Adrenal gland (tissue), 19 donors: ENCODE measurements at places on chromosomes 5 and 9.

DNA sequence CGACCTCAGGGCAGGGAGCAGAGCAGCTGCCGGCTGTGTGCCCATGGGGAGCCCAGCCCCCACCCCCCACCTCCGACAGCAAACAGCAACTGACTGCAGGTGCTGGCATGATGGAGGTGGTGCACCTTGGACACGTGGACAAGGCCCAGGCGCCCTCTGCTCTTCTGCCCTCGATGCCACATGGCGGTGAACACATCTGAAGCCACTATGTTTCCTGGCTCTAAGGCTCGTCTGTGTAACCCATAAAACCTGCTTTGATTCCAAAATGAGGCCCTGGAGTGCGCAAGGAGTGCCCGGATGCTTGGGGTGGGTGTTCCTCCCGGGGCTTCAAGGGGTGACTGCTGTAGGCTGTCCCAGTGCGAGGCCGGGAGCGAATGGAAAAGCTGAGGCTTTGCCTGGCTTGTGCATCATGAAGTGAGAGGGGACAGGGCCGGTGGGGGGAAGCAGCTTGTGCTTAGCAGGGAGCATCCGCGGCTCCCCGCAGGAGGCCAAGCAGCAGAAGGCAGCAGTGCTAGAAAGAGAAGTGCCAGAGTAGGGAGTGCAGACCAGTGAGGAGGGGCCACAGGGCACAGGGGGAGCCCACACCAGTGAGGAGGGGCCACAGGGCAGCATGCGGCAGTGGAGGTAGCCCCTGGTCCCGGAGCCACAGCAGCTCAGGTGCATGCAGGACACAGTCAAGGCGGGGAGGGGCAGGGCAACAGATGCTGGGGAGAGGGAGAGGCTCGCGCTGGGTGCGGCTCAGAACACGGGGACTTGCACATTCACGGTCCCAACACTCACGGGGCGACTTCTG is 30.0 kb downstream of the NKD2 start:
- no peak for DNase-seq

DNA sequence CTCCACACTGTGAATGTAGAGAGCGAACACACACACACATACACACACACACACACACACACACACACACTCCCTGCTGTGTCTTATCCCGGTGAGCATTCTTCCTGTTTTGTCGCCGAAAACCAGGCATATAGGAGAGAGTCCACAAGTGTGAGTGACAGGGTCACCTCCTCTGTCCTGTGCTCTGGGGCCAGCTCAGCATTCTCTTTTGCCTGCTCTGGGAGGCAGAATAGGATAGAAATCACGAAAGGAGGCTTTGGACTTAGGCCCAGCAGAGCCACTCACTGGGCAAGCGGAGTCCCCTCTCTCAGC is 3.0 kb downstream of the LAMC3 start:
- peak; percentile 32 for DNase-seq

DNA sequence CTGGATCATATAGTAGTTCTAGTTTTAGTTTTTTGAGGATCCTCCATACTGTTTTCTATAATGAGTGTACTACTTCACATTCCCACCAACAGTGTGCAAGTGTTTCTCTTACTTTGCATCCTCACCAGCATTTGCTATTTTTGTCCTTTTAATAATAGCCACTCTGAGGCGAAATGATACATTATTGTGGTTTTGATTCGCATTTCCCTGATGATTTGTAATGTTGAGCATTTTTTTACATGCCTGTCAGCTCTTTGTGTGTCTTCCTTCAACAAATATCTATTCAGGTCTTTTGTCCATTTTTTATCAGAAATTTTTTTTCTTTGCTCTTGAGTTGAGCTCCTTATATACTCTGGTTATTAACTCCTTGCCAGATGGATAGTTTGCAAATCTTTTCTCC is 114.0 kb downstream of the ADAMTSL1 start:
- DNase-seq, result no peak

- DNase-seq, result peak; percentile 83
Measured at GRCh38 chr9:111483858-111484571, at the start of gene ECPAS. Gene ECPAS (minus strand): TSS chr9:111484383. CDS start chr9:111472918, 11,465 bp downstream.

GRCh38 chr9:38345851-38346755 is 46.4 kb upstream of the ALDH1B1 start:
- DNase-seq, result no peak

- DNase-seq, result no peak
Measured at GRCh38 chr5:54644226-54644625, 126.7 kb downstream of the SNX18 start.

- DNase-seq, result no peak
Measured at GRCh38 chr9:17875886-17876285, 297.0 kb downstream of the SH3GL2 start.

GRCh38 chr9:109454601-109455155 is 43.4 kb downstream of the PTPN3 start:
- DNase-seq, result no peak

DNA sequence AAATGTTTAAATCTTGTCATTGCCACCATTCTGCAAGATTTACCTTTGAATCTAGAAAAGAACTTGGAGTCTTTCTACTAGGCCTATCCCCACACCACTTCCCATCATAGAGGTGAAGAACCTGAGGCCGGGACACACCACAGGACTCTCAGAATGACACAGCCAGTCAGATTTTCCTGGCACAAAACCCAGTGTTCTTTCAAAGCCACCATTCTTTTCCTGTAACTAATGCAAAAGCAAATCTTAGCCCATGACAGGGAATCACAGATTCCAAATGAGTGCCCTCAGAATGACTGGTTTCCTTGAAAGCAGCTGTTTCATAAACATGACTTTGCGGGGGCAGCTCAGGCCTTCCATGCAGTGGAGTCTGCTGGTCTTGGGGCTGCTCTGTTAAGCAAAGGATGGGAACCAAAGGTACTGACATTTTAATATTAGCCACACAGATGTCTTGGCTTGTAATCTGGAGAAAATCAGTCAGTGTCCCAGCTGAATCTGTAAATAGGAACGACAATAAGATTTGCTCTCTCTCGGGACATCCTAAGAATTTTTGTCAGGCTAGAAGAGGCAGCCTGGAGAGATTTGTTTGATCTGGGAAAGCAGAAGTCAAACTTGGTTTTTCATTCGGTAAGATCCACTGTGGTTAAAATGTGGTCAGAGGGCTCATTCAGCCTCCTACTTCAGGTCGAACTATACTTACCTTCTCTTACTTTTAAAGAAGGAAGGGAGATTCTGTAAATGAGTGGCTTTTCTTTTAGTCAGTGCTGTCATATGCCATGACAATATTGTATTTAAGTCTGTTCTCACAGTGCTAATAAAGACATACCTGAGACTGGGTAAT is 115.1 kb downstream of the PALM2AKAP2 start:
- no peak for DNase-seq

DNA sequence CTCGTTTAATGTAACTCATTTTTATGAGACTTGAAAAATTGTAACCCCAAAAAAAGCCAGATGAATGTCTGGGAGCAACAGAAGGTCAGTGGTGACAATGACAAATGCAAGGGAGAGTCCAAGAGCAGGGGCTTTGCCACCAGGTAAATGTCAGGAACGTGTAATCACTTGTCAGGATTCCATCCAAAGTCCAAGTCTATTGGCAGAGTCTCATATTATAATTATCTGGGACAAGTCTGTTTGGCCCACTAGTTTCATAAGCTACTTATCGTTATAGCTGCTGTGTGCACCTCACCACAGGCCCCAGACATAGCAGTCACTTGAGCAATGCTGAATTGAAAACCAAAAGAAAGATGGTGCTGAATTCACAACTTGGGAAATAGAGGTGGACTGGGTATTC is 180.8 kb downstream of the DNAH5 start:
- no peak for DNase-seq

- no peak for DNase-seq
Measured at GRCh38 chr5:40481241-40481640, 198.5 kb upstream of the PTGER4 start.

DNA sequence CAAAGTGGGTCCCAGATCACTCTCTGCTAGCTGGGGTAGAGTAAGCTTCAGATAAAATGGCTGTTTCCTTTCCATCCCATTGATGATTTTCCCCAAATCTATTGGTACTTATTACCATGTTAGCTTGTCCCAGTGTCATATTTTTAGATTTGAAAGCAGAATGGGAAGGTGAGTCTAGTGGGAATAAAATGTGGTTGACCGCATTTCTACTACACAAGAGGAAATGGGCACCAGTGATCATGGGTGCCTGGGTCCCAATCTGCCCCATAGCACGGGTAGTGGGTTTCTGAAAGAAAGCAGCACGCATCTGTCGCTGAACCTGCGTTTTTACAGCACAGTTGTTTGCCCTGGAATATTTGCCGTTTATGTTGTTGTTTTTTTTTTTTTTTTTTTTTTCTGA is 20.1 kb downstream of the DAPK1 start:
- no peak for DNase-seq

DNA sequence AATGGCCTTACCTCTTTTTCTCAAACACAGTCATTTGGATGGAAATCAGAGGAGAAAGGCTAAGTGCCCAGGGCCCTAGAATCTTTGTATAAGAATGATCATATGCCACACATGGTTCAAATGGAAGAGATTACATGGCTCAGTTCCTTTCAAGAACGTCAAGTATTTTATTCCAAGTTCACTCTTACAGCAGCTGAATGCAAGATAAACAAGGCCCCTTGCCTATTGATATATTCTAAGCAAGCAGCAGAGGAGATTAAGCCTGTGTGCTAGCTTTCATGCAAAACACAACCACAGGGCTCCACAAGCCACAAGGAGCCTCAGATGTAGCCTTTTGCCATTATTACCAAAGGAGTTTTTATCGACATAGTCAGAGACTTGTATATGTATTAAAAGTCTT is 55.3 kb upstream of the SLCO6A1 start:
- no peak for DNase-seq

DNA sequence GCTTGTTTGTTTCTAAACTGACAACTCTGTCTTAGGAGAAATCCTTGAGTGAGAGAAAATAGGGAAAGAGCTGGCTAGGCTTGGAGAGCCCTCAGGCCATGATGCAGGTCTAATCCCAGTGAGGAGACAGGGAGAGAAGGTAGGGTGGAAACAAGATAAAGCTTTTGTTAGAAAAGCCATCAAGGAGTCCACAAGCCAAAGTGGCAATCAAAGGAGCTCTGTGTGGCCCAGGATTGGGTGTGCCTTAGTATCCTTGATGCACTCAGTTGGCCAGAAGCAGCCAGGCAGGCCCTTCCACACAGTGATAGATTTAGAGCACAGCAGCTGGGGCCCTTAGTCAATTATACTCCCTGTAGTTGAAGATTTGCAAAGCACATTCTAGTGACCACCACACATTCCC is 73.9 kb downstream of the ALDH7A1 start:
- no peak for DNase-seq

- no peak for DNase-seq
Measured at GRCh38 chr9:76562511-76562911, 103.5 kb downstream of the GCNT1 start.

DNA sequence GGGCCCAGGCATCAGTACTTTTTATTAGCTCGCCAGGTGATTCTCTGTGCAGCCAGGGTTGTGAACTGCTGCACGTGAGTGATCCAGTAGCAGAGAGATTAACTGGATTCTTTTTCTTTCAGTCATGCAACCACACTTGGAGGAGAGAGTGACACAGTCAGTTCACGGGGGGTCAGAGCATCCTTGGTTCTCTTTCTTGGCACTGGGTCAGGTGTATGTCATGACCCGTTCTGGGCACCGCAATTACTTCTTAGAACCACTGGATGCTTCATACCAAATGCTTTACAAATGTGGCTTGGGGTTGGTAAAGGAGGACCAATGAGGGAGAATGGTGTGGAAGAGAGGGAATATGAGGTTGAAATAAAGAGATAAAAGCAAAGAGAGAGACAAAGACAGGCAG is 368.7 kb downstream of the MLLT3 start:
- DNase-seq, result no peak

- DNase-seq, result no peak
Measured at GRCh38 chr9:124940521-124940893, 376 bp downstream of the GOLGA1 start.

GRCh38 chr9:103041961-103042360 is 46.8 kb downstream of the CYLC2 start:
- no peak for DNase-seq
